ENCODE measurements at places on chromosomes 11 and 22.

DNA sequence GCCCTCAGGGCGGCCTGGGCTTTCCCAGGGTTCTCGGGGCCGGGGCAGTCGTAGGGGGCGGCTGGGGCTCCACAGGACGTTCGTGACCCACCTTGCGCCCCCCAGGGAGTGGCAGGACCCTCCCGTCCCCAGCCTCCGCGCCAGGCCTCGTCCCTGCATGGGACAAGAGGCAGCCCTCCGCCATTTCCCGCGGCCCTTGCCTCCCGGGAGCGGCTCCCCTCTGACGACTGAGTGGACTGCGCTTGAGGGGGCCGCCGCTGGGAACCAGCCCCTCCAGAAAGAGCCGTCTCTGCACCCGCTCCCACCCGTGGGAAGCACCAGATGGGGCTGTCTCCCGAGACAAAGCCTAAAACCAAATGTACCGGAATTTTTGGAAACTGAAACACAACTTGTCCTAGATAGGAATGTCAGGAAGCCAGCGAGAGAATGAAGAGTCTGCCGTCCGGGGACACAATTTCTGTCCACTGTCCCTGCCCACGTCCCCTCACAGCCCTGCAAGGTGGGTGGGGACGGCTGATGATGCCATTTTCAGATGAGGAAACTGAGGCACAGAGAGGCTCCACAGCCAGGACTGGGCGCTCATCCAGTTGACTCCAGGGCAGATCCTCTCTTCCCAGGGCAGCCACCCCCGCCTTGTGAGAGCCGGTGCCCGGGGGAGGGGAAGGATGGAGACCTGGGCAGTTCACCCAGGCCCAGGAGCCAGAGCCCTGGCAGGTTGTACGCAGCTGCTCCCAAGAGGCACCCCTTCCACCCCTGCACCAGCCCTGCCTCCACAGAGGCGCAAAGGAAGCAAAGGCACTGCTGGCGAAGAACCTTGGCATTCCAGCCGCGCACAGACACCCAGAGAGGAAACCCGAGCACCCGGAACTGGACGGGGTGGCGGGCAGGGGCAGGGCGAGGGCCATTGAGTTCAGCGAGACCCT is 18.1 kb upstream of the PICK1 start:
- no peak for DNase-seq

- no peak for DNase-seq
Measured at GRCh38 chr22:21455334-21456089, 11.7 kb upstream of the TMEM191C start.

GRCh38 chr11:118622376-118623268 is 15.2 kb downstream of the PHLDB1 start:
- no peak for DNase-seq

- DNase-seq = no peak
Measured at GRCh38 chr11:10634407-10634806, 59.1 kb downstream of the IRAG1 start.

GRCh38 chr11:79312617-79313529 is 128.0 kb downstream of the TENM4 start:
- no peak for DNase-seq

DNA sequence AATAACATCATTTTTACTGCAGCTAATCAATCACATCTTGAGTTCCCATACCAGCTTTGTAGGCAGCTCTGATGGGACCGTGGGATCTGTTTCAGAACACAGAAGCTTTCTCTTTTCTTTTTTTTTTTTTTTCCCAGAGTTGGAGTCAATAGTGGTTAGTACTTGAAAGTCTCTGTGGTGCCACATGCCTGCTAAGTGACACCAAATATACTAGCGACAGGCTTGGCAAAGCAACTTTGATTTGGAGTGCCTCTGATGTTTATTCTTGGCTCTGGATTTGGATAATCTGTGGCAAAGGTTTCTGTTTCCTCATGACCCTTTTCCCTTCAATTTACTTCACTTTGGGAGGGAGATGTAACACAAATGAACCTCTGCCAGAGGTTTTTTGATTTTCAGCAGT is 681.4 kb upstream of the TENM4 start:
- DNase-seq = no peak

DNA sequence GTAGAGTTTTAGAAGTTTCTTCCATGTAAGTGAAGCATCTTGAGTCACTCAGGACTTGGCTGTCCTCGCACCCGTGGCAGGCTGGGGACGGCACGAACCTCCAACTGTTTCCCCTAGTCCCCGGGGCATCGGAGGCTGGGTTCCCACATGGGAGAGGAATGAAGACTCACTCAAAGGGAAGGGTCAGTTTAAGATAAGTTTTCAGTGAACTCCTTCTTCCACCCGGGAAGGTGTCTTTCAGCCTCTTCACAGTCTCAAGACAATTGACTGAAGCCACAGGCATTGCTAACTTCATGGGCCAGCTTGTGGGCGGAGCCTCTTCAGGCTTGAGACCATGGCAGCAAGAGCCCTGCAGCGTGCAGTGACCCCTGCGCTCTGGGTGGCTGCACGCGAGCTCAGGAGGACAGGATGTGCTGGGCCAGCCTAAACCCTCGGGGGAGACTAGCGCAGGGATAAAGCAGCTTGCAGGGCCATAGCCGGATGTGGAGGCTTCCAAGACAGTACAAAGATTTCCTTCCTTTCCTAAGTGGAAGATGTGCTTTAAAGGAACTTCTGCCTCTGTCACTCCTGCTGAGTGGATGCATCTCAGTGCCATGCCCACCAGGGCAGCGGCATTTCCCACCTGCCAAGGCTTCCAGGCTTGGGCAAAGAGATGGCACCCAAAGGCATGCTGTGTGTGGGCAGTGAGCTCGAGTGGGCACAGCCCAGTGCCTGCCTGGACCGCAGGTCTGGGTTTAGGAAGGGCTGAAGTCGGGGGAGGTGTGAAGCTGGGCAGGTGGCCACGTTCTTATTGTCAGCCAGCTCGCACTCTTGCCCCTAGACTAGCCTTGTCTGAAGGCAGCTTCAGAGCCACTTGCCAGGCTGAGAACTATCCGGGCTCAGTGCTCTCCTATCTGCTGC is 32.9 kb downstream of the PPIL2 start:
- DNase-seq = no peak

- DNase-seq = no peak
Measured at GRCh38 chr11:72446929-72447769, 12.8 kb upstream of the CLPB start.

DNA sequence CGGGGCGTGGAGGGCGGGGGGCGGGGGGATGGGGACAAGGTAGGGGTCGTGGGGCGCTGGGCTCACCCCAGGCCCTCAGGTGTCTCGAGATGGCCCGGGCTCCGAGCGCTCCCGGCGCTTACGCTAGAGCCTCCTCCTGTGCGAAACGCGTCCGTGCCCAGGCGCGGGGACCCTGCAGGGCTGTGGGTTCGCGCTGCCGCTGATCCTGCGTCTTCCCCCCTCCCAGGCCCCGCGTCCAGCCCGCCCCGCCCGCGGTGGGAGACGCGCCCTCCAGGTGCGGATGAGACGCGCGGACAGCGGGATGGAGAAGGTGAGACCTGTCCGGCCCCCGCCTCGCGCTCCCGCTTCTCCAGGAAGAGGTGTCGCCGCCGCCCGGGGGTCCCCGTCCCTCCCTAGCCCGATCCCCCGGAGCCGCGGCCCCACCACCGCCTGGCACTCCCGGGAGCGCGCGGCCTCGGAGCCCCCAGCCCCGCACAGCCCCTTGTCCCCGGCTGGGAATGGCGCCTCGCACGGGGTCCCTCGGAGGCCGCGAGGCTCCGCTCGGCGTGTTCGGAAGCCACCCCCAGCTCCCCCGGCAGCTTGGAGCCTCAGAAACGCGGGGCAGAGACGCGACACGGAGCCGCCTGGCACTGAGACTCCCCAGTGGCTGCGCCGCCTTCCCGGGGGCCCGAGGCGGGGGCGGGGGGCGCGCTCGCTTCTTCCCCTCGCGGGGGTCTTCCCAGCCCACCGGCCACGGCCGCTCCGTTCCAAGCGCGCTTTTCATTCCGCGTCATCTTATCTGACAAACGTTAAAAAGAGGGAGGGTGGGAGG is 27.6 kb upstream of the TOLLIP start:
- no peak for DNase-seq

- DNase-seq = no peak
Measured at GRCh38 chr22:25482091-25482760, 82.2 kb upstream of the GRK3 start.

DNA sequence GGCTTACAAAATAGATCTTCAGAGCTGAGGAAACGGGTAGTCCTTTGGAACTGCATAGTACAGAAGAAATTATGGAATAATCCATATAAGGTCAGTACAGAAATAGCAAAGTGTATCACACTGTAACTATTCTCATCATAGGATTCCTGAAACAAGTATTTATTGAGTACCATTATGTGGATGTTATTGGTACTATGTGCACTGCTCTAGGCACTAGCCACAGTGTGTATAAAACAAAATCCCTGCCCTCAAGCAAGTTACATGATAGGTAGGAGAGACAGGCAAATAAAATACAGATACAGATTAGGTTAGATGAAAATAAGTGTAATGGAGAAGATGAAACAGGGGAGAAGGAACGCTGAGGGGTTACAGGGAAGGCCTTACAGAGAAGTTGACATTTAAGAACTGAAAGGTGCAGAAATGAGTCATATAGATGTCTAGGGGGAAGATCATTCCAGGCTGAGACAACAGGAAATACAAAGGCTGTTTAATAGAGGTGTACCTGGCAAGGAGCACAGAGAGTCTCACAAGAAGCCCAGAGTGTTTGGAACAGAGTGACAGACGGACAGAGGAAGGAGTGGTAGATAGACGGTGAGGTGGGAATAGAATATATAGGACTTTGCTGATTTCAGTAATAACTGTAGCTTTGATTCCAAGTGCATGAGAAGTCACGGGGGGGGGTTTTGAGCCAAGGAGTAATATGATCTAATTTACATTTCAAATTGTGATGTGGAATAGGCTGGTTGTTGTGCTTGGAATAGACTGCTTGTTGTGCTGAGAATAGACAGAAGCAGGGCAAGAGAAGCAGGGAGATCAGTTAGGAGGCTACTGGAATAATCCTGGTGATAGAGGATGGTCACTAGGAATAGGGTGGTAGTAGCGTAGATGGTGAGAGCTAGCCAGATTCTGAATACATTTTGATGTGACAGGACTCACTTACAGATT is 13.7 kb downstream of the RNF141 start:
- no peak for DNase-seq

- DNase-seq = no peak
Measured at GRCh38 chr11:134711588-134711987, 299.5 kb upstream of the B3GAT1 start.

DNA sequence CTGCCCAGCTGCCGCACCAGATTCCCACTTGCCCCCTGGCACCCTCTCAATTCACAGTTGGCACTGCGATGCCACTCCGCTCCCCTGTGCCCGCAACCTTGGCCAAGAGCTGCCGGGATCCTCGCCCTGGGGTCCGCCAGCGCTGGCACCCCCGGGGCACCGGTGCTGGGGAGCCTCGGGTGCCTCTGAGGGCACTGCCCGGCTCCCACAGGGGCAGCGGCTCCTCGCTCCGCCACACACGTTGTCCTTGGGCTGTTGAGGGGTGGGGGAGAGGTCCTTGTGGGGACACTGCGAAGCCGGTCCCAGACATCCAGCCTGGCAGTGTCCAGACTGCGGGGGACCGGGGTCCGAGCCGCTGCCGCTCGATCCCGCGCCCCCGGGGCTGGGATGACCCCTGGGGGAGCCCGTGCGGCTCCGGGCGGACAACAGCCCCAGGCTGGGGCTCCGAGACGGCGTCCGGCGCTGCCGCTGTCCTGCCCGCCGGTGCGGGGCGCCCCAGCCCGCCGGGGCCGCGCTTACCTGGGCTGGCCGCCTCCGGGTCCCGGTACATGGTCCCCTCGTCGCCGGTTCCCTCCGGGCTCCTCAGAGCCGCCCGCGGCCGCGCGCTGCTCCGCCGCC is 496 bp downstream of the SYT7 start:
- no peak for DNase-seq

GRCh38 chr22:44906248-44906936 is 103.4 kb downstream of the PHF21B start:
- DNase-seq = no peak

DNA sequence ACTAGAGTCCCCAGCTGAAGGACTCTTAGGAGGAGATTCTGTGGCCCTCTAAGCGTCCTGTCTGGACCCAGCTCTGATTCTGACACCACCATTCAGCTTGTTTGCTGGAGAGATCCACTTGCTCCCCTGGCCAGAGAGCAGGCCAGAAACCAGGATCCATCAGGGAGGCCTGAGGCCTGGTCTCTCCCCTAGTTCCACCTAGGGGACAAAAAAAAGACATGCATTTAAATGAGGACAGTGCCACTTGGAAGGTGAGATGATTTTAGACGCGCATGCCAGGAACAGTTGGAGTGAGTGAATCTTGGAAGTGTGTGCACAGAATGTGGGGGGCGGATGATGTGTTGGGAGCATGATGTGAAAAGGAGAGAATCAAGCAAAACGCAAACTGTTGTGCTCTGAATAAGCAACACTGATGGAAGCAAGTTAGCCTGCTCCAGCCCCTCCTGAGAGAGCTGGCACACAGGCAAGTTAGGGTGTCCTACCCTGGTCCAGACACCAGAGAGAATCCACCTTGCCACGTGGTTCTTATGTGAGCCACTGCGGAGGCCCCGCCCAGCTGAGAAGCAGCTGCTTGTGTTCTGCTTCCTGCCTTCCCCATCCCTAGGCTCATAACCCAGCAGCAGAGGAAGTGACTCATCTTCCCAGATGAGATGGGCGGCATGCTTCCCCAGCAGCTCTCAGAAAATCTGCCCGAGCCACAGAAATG is 8.0 kb upstream of the SLCO2B1 start:
- peak; percentile 39 for DNase-seq

DNA sequence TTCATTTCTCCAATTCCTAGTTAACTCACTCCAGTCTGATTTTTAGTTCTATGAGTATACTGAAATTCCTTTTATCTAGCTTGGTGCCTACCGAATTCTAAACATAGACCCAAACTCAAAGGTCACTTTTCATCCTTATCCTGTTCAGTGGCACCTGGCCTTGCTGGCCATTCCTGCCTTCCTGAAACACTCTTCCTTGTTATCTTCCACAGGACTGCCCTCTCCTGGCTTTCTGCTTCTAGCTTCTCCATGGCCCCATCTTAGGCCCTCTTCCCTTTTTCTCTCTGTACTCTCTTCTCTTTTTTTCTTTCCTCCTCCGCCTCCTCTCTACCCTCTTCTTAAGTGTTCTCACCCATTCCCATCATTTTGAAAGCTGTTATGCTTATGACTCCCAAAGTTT is 87.3 kb downstream of the WNT11 start:
- no peak for DNase-seq

DNA sequence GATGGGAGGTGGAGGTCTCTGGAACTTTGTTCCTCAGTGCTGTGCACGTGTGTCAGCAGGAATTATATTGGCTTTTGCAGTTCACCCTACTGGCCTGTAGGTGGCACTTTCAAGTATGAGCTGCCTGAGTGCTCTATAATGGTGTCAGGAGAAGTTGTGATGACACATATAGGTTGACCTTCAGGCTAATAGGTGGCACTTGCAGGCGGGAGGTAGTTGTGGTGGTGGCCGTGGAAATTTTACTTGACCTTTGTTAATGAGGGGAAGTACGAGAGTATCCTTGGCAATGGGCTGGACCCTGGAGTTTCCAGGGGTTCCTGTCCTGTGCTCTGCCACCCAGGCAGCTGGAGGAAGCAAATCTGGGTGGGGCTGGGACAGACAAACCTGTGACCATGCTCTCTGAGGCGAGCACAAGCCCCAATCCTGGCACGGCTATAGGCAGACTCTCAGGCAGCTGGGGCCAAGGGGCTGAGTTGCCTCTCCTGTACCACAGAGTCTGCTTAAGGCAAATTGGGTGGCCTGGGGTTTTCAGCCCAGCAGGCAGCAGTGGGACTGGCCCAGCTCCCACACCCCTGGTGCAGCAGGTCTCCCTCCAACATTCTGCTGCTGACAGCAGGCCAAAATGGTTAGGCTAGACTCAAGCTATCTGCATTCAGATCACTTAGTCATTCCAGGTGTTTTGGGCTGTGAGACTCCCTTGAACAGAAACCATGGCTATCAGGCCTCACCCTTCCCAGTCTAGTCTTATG is 147.5 kb upstream of the CTSC start:
- DNase-seq = no peak

- DNase-seq = no peak
Measured at GRCh38 chr11:5065027-5065426, 4.3 kb upstream of the OR52E1 start.
